Activated CD8-positive, alpha-beta memory T cell treated with anti-CD3 and anti-CD28 coated beads, Interleukin-2, amount 10 ng/mL, durations not matched to agents 7 days and 5 days (primary cell): ENCODE measurements at places on chromosomes 3 and 15.

DNA sequence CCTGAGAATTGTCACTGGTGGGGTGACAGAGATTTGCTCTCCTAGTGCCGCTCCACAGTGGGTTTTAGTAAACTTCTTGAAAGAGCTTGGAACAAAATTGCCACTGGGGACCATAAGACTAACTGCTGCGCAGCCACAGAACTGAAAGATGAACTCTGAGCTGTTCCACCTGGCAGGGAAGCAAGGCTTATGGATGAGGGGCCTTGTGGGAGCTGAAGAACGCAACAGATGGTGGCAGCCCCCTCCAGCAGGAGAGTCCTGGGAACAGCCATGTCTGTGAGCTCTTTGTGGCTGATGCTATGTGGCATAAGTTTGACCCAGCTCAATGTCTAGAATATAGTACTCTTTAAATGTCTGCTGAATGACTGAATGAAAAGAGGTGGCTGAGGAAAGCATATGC lies 66.8 kb upstream of the C2CD4B start:
- no peaks in the 10 kb centered on the region for H3K36me3 ChIP-seq
- no peak for DNase-seq
- no peak overlapping the region for H3K4me3 ChIP-seq
- no peaks in the 10 kb centered on the region for H3K4me1 ChIP-seq
- no peak overlapping the region for H3K27ac ChIP-seq
- peaks cover 10% of the 10 kb centered on the region for H3K27me3 ChIP-seq

GRCh38 chr3:127961124-127961523 lies 46.1 kb downstream of the KBTBD12 start:
- H3K27ac ChIP-seq = no peak overlapping the region
- H3K27me3 ChIP-seq = peaks cover 21% of the 10 kb centered on the region
- no peaks in the 10 kb centered on the region for H3K4me1 ChIP-seq
- DNase-seq = no peak

GRCh38 chr15:42903388-42904324 lies 16.9 kb downstream of the TTBK2 start:
- no peak for DNase-seq
- no peak overlapping the region for H3K27ac ChIP-seq
- H3K4me1 ChIP-seq = peaks cover 5% of the 10 kb centered on the region
- H3K4me3 ChIP-seq = no peak overlapping the region

DNA sequence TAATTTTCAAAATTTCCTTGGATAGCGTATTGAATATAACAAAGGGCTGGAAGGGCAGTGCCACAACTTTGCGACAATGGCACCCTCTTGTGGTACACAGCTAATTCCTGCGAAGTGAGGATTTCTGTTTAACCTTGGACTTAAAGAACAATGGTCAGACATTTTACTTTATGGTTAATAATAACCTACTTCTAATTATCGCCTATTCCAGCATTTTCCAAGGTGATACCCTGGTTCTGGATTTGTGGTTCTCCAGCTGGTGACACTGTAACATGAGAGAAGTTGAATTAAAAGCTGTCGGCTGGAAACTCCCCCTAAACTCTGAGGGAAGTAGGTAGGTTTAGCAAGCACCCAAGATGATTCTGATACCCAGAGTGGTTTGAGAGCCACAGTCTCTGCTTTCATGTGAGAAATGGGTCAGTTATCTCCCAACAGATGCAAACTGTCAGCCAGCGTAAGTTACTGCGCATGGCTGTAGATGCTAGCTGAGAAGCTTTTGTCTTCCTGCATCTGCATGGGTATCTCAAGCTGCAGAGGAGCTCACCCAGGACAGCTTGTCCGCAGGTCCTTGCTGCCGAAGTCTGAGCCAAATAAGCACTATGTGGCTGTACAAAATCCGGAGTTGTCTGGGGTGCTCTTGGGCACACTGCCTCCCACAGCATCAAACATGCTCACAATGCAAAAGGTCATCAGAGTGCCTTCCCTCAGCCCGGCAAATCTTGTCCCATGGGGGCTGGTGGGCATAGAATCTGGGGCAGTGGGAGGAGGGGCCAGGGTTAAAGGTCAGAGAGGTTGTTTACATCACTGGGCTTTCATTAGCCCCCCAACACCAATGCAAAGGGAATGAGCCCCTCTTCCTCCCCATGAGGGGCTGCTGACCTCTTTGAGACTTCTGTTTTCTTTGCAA lies 6.6 kb upstream of the CHSY1 start:
- H3K4me1 ChIP-seq = peaks cover 34% of the 10 kb centered on the region
- no peak overlapping the region for H3K4me3 ChIP-seq
- no peaks in the 10 kb centered on the region for H3K36me3 ChIP-seq
- peaks cover 21% of the 10 kb centered on the region for H3K27me3 ChIP-seq
- peak; percentile 69 for DNase-seq

DNA sequence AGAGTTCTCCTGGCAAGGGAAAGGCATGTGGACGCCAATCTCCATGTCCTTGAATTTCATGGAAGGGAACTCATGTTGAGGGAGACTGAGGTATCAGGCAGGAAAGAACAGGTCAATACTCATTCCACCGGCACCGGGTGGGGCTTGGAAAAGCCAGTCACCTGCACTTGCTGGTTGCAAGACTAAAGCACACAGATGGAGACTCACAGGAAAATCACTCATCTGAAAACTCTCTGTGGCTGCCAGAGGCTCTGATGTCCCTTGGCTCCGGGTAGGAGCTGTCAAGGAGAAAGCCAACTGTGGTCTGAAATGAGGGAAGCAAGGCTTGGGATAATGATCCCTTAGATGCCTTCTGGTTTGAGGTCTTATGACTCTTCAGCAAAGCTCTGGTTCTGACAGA lies 8.7 kb upstream of the CGNL1 start:
- no peaks in the 10 kb centered on the region for H3K4me1 ChIP-seq
- no peak overlapping the region for H3K27ac ChIP-seq
- H3K36me3 ChIP-seq = no peaks in the 10 kb centered on the region
- no peaks in the 10 kb centered on the region for H3K27me3 ChIP-seq

- H3K27me3 ChIP-seq = peaks cover 3% of the 10 kb centered on the region
- H3K36me3 ChIP-seq = no peaks in the 10 kb centered on the region
- H3K4me1 ChIP-seq = peaks cover 4% of the 10 kb centered on the region
- H3K4me3 ChIP-seq = no peak overlapping the region
- no peak overlapping the region for H3K27ac ChIP-seq
These were observed 36.4 kb downstream of the FAM3D start for GRCh38 chr3:58630076-58630709.

DNA sequence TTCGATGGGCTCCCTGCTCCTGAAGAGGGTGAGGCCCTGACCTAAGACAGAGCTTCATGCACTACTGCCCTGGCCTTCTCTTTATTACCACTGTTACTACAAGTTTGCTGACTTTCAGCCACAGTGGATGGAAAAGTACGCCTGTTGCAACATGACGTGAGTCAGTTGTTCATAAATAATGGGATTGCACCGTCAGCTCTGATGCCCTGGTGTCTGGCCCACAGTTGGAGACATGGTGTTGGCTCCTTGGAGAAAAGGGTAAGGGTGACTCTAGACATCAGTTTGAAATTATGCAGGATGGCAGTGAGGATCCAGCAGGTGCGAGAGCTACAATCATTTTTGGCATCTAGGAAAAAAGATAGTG lies 5.5 kb downstream of the PAQR5 start:
- H3K27ac ChIP-seq = no peak overlapping the region
- H3K27me3 ChIP-seq = peaks cover 32% of the 10 kb centered on the region
- no peak for DNase-seq
- no peaks in the 10 kb centered on the region for H3K4me1 ChIP-seq

- H3K27ac ChIP-seq = no peak overlapping the region
- H3K27me3 ChIP-seq = no peaks in the 10 kb centered on the region
- peaks cover 24% of the 10 kb centered on the region for H3K36me3 ChIP-seq
- no peak overlapping the region for H3K4me3 ChIP-seq
- DNase-seq = no peak
- peaks cover 5% of the 10 kb centered on the region for H3K4me1 ChIP-seq
These were observed 12.2 kb downstream of the GBE1 start for GRCh38 chr3:81749265-81749664.

DNA sequence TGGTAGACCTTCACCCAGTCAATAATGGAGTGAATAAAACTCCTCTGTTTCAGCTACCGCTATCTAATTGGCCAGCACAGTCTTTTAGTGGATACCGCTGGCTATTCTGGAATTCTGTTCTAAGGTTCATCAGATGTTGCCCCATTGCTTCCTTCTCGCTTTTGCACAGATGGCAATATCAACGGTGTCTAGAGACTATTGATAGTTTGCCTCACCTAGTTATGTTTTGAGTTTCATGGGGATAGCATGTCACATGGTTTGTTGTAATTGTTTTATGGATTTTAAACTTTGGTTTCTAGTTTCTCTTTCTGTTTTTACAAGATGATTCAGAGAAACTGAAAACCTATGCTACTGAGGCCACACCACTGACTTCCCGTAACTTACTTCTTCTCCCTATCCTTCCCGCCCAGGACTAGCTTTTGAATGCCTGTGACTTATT lies 2.0 kb downstream of the XRN1 start:
- no peaks in the 10 kb centered on the region for H3K27me3 ChIP-seq
- H3K27ac ChIP-seq = peak overlapping the region; percentile 98
- H3K4me1 ChIP-seq = peaks cover 29% of the 10 kb centered on the region
- peaks cover 43% of the 10 kb centered on the region for H3K36me3 ChIP-seq

DNA sequence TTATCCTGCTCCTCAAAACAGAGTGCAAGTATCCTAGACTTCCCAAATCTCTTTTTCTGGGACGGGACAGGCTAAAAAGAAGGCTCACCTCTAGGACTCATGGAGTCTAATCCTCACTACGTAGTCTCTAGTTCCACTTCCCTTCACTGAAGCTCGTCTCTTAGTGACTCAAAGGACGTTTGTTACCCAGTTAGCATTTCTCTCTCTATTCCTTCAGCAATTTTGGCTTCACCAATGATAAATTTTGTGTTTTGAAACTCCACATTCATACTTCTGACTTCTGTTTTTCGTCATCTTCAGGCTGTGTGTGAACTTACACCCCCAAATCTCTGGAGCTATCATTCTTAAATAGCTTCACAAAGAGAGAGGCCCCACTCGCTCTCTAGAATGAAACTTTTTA lies 627.1 kb downstream of the NAALADL2 start:
- H3K36me3 ChIP-seq = no peaks in the 10 kb centered on the region
- H3K4me3 ChIP-seq = no peak overlapping the region
- no peaks in the 10 kb centered on the region for H3K27me3 ChIP-seq
- DNase-seq = no peak
- H3K27ac ChIP-seq = no peak overlapping the region
- H3K4me1 ChIP-seq = no peaks in the 10 kb centered on the region

DNA sequence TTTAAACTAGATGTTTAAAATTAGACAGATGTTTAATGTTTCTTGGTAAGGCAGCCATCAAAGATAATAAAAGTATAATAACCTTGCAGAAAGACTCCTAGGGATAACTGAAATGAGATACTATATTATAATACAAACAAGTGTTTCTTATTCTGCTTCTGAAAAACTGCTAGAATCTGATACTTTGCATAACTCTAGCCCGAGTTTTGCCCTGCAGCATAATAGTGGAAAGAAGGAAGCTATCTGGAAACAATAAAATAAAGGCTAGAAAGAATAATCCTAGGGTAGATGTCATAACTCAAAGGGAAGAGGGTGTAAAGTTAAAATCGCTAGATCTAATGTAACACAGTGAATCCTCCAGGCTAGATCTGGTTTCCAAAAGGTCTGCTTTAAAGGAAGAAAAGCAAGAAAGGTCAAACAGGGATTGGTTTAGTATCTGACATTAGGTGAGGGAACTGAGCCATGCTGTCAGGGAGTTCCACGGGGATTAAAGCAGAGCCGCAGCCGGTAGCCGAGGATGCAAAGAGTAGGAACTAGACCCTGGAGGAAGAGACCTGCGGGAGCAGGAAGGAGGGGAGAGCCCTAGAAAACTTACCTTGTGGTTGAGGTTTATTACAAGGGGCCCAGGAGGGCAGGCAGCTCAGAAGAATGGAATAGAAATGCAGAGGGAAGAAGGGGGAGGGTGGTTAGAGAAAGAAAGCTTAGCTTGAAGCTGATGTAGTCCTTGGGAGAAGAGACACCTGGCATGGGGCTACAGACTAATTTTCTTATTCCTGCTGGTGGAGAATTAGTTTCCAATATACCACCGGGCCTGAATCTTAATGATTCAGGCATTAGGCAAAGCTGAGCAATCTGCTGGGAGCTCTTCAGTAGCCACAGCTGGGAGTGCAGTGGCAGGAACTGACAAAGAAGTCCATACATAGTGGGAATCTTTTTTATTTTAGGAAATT lies 46.1 kb upstream of the TUSC7 start:
- H3K36me3 ChIP-seq = no peaks in the 10 kb centered on the region
- DNase-seq = no peak
- H3K27ac ChIP-seq = no peak overlapping the region
- H3K4me3 ChIP-seq = no peak overlapping the region

GRCh38 chr3:196284396-196284795 lies 3.1 kb downstream of the PCYT1A start:
- no peak for DNase-seq
- no peak overlapping the region for H3K27ac ChIP-seq
- H3K4me1 ChIP-seq = peaks cover 61% of the 10 kb centered on the region

DNA sequence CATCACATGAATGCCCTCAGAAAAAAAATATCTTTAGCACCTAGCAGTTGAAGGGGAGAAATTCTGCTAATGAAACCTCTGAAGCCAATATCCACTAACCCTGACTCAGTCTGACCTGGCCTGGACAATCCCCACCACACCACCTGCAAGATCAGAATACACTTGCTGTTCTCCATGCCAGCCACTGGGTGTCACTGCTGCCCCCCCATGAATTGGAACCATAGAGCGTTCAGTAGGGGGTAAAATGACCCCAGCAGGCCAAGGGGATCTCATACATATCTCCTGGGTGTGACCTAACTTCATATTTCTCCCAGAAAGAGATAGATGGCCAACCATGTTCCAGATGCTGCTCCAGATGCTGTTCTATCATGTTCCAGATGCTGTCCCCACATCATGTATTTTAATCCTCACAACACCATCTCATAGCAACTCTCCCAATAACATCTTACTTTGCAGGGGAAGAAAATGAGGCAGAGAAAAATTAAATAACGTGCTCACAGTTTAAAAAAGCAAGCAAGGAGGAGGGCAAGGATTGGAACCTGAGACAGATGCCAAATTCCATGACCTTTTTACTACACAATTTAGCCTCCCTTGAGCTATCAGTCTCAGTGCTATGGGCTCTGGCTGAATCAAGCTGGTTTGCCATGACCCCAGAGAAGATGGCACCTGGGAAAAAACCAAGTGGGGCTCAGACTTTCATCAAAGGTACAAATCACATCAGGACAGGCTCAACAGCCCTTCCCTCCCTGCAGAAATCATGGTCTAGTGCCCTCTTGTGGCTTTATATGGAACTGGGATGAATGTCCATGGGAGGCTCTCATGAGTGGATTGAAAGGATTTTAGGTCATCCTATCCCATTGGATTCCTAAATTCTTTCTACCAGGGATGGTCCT lies 12.4 kb downstream of the NTRK3 start:
- H3K4me3 ChIP-seq = no peak overlapping the region
- DNase-seq = no peak
- H3K36me3 ChIP-seq = no peaks in the 10 kb centered on the region
- H3K27ac ChIP-seq = no peak overlapping the region
- H3K4me1 ChIP-seq = peaks cover 3% of the 10 kb centered on the region
